ENCODE measurements at places on chromosomes 3 and 15. TPM values are rescaled to one million over a fixed set of nuclear protein-coding genes. Genes with fewer than 3 reads are reported as not detected.

CMTM8 gene
- not detected for total RNA-seq

DNA sequence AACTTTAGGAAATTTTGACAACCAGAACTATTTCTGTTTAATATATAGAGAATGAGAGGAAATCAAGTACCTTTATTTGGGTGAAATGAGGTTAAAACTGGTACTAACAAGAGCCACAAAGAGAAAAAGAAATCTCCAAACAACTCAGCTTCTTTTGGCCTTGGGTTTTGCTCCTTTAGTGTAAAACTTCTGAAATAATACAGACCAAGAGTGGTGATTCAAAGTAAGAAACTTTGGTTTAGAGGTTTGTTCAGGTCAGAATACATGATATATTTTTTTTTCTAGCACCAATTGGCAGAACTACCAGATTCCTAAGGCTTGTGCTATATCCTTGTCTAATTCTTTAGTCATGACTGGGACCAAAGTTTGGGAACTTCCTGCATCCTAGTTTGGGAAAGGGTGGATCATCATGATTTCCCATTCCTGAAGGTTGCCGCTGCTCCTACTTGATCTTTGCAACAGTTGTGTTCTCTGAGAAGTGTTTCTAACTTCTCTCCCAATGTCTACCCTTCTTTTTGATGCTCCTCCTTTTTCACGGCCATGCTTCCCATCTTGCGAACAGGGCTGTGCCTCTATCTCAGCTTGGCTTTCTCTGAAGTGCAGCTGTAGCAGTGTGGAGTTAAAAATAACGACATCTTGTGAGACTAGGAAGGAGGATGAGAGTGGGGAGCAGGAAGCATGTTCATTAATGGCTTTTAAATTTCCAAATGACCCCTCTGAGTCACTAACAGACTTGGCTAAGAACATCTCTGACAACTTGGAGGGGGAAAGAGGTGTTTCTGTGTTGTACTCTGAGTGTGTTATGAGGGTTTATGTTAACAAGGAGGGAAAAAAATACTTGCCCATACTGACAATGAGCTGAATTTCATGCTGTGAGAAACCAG lies 87.7 kb downstream of the KCNAB1 start:
- peak; percentile 14 for DNase-seq

EPHA3 gene
- total RNA-seq, result under 0.01 TPM

TP63 gene
- total RNA-seq, result under 0.01 TPM

DNA sequence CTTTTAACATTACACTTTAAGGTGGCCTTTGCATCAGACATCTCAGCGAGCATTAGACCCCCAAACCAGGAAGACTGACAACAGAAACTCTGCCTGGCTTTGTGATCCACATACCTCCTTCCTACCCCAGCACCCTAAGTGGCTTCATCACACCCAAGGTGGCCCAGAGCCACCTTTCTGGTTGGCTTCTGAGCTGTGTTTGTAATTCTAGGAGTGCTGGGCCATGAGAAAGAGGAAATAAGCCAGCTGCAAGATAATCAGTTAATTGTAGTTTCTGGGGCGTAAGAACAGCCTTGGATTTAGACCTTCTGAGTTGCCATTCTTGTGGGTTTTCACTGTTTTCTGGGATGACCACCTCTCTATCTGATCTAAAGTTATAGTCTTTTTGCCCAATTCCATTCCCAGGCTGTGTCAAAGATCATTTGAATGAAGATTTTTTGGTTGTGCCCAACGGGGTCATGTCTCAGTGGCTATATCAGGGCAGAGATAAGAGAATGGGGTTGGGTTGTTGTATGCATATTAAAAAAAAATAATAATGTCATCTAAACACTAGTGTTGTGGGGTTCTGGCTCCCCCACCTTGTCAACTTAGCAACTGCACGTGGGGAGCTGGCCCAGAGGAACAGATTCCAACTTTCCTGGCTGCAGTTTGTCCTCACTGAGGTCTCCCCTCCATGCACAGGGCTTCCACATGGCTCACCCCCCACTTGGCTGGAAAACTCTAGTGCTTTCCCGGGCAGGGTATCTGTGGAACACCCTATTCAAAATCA lies 234.8 kb upstream of the WNT5A start:
- peak; percentile 44 for DNase-seq

TOPAZ1 gene
- total RNA-seq, result not detected

DNA sequence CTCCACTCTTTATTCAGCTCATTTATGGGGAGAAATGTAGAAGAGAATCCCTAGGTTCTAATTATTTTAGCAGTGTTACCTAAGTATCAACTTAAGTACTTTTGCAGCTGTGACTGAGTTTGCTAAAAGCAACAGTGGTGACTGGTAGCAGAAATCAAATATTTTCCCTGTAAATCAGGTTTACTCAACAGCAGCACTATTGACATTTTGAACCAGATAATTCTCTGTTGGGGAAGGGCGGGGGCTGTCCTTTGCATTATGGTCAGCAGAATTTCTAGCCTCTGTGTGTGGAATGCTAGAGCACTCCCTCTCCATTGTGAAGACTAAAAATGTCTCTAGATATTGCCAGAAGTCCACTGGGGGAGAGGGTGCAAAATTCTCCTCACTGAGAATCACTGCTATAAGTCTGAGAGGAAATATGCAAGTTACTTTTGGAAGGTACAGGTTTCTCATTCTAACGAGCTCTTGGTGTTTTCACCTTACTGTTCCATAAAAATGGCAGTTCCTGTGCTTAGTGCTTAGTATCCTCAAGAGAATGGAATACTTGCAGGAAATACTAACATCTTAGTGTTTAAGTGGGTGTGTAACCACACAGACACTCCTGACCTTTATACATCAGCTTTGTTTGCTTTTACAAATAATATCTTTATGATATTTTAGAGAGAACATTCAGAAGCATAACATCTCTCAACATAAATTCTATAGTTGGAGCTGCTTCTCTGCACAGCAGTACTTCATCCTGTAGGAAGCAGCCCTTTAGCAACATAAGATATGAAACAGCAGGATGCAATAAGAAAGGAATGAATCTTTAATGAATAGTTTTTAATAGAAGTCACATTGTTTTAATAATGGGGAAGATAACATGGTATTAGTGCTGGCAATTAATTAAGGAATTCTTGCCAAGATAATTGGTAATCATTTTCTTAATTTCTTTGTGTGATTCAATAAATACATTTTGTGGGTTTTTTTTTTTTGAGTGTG lies 246.5 kb upstream of the GOLIM4 start:
- DNase-seq, result no peak

GRAMD1C gene
- 2.2 TPM for total RNA-seq

- no peak for DNase-seq
These were observed 16.4 kb downstream of the SPG11 start for GRCh38 chr15:44647036-44647435.

DNA sequence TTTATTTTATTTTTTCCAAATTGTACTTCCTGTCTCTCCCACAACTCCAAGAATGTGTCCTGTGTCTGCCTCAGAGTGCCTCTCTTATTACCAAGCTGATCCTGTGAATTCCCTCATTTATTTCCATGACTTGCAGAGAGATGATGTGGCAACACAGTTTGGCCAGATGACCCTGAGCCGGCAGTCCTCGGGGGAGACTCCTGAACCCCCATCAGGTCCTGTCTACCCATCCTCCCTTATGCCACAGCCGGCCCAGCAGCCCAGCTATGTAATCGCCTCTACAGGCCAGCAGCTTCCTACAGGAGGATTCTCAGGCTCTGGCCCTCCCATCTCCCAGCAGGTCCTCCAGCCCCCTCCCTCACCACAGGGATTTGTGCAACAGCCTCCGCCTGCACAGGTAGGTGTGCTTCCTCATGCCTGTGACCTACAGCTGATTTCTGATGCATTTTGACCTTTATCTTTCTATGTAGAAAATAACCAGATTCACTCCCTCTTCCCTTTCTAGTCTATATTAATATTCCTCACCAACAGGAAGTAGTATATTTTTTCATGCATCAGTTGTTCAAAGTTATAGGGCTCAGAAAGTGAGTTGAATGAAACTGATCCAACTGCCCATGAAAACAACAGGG lies 100.0 kb downstream of the ARPP21 start:
- DNase-seq, result peak; percentile 1

GRCh38 chr15:72249142-72249810 lies 18.3 kb upstream of the PKM start:
- no peak for DNase-seq

PEX11A gene
- total RNA-seq, result 3.9 TPM

DNA sequence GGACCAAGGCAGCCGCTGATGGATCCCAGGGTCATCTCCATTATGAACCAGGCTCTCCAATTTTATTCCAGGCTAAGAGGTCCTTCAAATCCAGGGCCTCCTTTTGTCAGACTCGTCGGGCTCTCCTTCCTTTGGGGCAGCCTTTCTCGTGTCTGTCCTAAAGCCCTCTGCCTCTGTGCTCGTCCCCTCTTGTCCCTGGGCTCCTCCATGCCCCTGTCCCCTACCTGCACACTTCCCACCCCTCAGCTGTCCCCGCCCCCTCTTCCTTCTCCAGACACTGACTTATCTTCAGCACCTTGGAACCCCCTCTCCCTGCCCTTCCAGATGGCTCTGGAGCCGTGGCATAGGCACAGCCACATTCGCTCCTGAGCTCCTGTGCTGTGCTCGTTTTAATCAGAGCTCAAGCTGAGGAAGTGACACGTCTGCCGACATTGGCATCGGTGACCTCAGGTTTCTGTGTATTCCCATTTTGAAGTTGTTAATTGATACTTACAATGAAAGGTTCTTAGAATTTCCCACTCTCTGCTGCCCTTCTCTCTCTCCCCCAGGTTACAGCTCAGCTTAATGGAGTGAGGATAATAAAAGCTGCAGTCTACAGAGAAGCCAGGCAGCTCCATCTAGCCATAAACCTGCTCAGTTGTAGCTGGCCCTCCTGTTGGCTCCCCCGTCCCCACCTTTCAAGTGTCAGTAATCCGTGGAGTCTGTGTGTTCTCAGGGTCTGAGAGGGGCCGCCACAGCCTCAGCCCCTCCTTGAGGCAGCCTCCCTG lies 51.1 kb upstream of the SEC22A start:
- DNase-seq, result no peak

GRCh38 chr3:155416500-155417118 lies 123.1 kb upstream of the STRIT1 start:
- DNase-seq, result no peak

- DNase-seq, result no peak
These were observed 27.6 kb downstream of the ALS2CL start for GRCh38 chr3:46665763-46666452.

- DNase-seq, result peak; percentile 44
These were observed 30.4 kb downstream of the ATG3 start for GRCh38 chr3:112531358-112531781.

SH2D7 gene
- total RNA-seq, result not detected

DNA sequence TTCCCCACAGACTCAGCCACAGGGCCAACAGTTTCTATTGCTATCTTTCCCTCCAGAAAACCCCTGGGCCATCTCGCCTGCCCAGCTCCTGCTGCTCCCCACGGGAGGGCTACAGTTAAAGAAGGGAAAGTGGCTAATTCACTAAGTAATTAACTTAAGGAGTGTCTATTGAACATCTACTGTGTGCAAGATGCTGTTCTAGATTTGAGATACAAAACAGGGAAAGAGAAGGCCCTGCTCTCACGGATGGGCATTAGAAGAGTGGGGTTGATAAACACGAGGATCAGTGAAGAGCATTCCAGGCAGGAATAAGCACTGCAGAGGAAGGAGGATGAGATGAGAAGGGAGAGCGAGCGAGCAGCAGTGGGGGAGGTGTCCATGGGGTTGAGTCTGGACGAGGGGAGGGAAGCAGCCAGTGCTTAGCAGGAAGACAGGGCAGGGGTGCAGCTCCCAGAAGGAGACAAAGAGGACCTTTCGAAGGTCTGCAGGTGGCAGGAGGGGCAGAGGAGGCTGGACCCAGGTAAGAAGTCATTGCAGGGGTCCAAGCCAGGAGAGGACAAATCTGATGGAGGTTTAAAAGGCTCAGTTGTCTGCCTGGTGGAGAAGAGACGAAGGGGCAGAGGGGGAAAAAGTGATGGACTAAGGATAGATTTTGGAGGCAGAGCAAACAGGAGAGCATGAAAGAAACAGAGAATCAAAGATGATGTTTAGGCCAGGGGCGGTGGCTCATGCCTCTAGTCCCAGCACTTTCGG lies 64.7 kb downstream of the KLF15 start:
- DNase-seq, result no peak

- no peak for DNase-seq
These were observed 410.5 kb downstream of the UNC13C start for GRCh38 chr15:54388746-54389145.

CASR gene
- total RNA-seq, result not detected

GRCh38 chr15:31300208-31300661 lies 26.4 kb upstream of the KLF13 start:
- no peak for DNase-seq

- no peak for DNase-seq
These were observed 9.7 kb downstream of the NCBP2 start for GRCh38 chr3:196932600-196932999.

TLR9 gene
- not detected for total RNA-seq

DNA sequence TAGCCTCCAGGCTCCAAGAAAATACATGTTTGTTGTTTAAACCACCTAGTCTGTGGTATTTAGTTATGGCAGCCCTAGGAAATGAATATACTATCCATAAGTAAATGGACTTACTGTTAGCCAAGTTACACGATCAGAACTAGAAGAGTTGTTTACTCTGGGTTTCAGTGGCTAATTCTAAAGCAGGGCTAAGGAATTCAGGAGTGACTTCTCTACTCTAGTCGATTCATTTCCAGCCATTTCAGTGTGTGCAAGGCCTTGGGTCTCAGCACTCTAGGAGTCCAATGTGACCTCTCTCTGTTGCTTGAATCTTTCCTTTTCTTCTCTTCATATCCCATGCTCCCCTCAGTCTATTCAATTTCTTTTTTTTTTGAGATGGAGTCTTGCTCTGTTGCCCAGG lies 66.7 kb downstream of the BHLHE40 start:
- no peak for DNase-seq

- DNase-seq, result no peak
These were observed 4.0 kb downstream of the MUC4 start for GRCh38 chr3:195807681-195808121.

GRCh38 chr3:133884054-133884886 lies 11.4 kb downstream of the RAB6B start:
- no peak for DNase-seq

FSTL1 gene
- total RNA-seq, result 1,795 TPM

DNAJA4 gene
- 4.3 TPM for total RNA-seq

TOP2B gene
- 86.7 TPM for total RNA-seq

Measured in fibroblast of villous mesenchyme (primary cell).